ENCODE measurements at places on chromosomes 6 and 20. TPM values are rescaled to one million over a fixed set of nuclear protein-coding genes. Genes with fewer than 3 reads are reported as not detected.

- no peak for DNase-seq
Observed at GRCh38 chr6:99016355-99016754, 68.6 kb upstream of the FBXL4 start.

Gene RBBP8NL
- total RNA-seq, result not detected

- DNase-seq, result no peak
Observed at GRCh38 chr6:136918706-136919105, 3.4 kb upstream of the SLC35D3 start.

Gene OVOL2
- not detected for total RNA-seq

Gene TREML2
- 0.06 TPM for total RNA-seq

GRCh38 chr6:33437666-33438065, 16.7 kb upstream of the ZBTB9 start:
- no peak for DNase-seq
